ENCODE measurements at places on chromosomes 5 and 9.

DNA sequence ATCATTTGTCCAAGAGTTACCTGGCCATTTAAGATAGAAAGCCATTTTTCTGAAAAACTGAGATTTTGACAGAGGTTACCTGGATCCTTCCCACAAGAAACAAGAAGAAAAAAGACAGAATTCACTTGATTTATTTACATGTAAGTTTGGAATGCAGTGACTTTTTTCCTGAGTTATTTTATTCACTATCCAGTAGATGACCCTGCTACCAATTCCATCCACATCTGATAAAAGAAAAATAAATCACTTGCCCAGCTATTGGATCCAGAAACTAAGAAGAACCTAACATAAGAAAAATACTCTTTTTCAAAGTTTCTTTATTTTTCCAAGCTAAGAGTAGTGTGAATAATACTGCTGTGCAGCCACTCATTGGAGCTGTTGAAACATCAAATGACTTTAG is 275.2 kb downstream of the CETN3 start:
- no peak for DNase-seq

- no peak for DNase-seq
These were observed 33.3 kb upstream of the FAM170A start for GRCh38 chr5:119596046-119596445.

DNA sequence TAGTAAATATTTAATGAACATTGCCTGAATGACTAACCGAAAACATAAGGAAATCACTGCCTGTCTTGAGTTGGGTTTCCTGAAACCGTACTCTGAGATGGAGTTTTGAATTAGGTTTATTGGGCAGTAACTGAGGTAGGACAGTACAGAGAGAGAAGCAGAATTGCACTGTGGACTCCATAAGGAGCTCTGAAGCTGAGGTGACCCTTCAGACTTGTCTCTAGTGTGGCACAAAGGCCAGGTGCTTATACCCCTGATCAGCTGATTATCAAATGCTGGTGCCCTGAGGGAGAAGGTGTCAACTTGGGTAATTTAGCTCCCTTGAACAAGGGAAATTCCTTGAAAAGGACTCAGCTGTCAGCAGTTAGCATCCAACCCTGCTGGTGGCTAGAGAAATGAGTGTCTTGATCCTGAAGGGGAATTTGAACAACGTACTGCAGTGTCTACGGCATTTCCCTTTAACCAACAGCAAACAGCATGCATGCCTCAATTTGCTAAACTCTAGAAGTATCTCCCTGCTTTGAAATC is 135.0 kb upstream of the SMARCA2 start:
- no peak for DNase-seq

GRCh38 chr9:134187110-134187531 is 22.8 kb upstream of the RNU6ATAC start:
- DNase-seq, result no peak

- DNase-seq, result no peak
These were observed 55.2 kb upstream of the TMEM215 start for GRCh38 chr9:32728181-32728580.

GRCh38 chr5:14407051-14407450 is 174.5 kb upstream of the OTULINL start:
- no peak for DNase-seq

GRCh38 chr9:91530829-91531228 is 107.2 kb upstream of the NFIL3 start:
- DNase-seq, result no peak

- DNase-seq, result no peak
These were observed 75.4 kb downstream of the EMB start for GRCh38 chr5:50365426-50366251.

DNA sequence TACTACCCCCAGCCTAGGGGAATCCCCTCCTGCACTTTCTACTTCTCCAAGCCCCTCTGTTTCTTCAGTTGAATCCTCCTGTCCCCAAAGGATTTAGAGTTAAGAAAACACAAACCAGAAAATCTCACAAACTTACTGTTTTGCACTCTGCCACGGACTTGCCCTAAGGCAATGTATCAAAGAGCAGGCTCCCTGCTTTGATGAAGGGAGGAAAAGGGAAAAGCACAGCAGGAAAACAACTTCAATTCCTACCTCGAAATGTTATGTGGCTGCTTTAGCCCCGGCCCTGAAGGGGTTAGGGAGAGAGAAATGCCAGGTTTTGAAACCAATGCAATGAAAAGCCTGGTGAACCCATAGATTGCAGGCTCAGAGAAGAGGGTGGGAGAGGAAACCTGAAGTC is 254.7 kb downstream of the MAN2A1 start:
- no peak for DNase-seq

DNA sequence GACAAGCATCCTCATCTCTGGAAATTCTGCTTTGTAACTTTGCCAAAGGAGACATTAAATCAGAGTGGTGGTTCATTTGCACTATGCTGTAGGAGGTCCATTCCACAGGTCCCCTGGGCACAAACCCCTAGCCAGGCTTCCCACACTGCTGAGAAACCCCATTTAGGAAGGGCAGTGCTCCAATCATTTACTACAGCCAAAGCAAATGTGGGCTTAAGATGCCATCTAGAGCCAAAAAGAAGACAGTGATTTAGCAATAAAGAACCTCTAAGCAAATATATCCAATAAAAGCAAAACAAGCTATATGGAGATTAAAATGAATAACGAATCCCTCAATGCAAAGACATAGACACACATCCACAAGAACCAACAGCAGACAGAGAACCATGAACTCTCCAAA is 129.0 kb upstream of the ALDH1B1 start:
- no peak for DNase-seq

DNA sequence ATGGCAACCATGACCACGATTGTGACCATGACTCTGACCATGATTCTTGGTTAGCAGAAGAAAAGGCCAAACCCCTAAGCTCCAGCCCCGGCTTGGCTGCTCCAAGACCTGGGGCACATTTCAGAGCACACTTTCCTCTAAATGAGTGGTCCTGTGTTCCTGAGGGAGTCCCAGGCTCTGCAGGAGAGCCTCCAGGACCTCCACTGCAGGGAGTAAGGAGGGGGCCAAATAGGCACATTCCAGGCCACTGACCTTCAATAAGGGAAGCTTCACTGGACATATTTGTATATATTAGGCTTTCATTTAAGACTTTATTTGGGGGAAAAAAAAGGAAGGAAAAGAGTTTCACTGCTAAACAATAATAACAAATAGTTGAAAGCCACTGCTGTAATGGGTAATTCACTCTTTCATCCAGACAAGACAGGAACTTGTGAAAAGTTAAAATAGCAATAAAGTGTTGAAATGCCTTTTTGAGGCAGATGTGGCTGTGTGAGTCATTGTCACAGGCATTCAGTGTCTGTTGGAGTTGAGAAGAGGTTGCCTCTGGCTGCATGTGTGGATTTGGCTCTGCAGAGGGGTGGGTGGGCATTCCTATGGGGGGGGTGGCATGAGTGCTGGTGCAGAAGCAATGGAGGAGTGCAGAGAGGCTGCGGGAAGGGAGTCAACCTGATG is 63.9 kb upstream of the TGFBR1 start:
- no peak for DNase-seq

DNA sequence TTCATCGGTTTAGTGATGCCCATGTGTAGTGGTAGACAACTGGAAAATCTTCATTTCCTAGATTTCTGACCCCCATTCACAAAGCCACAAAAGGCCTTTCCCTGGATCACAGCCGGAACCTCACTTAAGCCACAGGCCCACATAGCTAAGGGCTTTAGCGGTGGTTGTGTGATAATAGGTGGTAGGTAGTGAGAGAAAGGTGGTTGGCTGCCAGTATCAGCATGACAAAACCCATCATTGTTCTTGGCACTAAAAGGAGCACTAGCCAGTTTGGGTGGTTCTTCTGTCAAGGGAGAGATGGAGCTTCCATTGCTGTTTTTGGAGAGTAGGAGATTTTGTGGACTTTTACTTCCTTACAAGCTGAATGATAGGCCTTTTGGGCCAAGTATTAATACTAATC is 9.7 kb upstream of the SLC36A2 start:
- DNase-seq, result no peak

GRCh38 chr5:82509762-82510161 is 231.6 kb upstream of the RPS23 start:
- DNase-seq, result no peak

GRCh38 chr5:137281201-137281600 is 217.9 kb downstream of the SPOCK1 start:
- no peak for DNase-seq

DNA sequence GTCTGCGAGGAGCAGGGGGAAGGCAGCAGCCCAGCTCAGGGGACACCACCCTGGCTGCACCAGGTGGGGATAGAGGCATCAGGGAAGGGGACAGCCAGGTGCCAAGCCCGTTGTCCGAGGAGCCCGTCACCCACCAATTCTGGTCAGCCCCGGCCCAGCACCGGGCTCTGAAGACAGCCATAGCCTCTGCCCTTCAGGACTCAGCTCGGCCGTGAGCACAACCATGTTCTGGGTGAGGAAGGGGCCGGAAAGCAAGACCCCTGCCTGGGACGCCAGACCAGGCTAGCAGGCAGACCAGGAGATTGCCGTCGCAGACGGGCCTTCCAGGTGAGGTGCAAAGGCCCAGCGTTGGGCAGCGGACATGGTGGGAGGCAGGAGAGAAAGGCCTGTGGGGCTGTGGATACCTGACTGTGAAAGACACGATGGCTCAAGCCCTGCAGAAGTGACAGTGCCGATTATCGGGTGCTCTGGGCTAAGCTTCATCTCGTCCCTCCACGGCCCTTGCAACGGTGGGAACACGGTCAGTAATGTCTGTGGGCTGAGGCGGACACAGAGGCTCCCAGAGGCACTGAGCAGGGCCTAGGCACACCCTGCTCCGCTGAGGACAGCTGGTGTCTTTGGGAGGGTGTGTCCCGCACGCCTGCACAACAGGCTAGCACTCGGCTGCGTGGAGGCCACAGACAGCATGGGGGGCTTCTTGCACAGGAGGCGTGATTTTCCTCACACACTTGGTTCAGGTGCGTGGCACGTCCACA is 36.5 kb downstream of the DBH start:
- DNase-seq, result no peak

DNA sequence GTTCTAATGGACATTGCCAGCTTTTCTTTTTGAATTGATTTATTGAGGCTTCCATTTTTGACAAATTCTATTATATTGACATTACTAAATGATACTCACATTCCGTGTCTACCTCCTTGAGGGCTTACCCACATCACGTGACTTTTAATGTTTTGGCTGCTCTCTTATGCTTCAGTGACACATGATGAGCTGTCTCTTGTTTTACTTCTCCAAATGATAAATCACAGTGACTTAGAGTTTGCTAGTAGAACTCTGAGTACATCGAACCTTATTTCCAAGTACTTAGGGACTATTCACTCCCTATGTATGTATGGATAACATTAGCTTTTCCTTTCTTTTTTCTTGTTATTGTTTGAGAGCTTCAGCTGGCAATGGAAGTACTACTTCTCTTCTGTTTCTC is 169.8 kb upstream of the KCNN2 start:
- no peak for DNase-seq

DNA sequence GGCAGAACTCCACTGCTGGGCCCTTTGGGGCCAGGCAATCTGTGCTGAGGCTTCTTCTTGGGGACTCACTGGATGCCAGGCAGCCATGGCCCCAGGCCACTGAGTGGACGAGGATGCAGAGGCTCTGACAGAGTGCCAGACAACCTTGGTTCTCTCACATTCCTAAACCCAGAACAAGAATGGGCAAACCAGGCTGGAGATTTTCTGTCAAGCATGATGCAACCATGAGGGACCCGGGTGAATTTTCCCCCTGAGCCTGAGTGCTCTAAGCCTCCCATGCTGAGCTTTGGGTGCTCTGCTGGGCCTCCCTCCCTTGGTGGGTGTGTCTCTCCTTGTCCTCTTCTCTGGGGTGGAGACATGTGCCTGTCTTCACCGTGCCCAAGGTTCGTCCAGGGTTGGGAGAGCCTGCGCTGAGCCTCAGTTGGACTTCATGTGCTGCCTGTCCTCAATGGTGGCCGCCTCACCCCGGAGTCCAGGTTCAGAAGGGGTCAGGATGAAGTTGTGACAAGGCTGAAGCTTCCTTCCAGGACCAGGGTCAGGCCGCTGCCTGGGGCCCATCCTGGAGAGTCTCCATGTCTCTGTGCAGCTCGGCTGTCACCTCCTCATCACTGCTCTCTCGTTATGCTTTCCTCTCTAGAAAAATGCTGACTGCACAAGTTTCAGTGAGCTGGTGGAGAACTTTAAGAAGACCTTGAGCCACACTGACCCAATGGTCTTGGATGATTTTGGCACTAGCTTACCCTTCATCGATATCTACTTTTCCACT is 24.1 kb downstream of the PITX1 start:
- DNase-seq, result no peak

- DNase-seq, result no peak
These were observed 122.6 kb upstream of the BASP1 start for GRCh38 chr5:17094830-17095229.

GRCh38 chr5:119795768-119796167 is 166.4 kb downstream of the FAM170A start:
- DNase-seq, result no peak

DNA sequence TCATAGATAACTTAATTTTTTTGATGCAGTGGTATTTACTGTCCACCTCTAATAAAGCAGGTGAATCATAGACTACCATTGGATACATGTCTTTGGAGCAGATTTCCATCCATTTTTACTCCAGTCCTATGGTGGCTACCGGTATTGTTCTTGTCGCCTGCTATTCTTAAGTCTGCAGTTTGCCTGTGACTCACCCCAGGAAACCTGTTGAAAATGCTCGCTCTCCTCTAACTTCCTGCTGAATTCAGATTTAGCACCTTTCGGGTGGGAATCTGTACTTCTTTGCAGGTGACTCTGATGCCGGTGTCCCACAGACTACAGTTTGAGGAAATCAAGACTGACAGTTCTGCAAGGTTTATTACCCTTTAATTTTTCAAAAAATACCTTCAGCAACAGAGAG is 58.8 kb upstream of the DHFR start:
- no peak for DNase-seq

- DNase-seq, result no peak
These were observed 81.6 kb upstream of the MIER3 start for GRCh38 chr5:57033503-57033902.

GRCh38 chr9:121750715-121751623 is 99.5 kb downstream of the DAB2IP start:
- no peak for DNase-seq

DNA sequence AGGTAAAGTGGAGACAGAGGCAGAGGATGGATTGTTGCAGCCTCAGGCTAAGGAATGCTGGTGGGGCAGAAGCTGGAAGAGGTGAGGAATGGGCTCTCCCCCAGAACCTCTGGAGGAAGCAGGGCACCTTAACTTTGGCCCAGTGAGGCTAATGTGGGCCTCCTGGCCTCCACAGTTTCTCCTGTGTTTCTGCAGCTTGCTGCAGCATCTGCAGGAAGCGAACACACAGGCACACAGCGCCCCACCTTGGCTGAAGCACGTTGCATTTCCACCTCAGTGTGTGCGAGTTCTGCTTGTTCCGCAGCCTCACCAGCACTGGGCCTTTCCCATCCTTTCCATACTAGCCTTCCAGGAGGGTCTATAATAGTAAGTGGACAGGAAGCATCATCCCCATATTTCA is 27.2 kb upstream of the ASS1 start:
- DNase-seq, result no peak
